ENCODE measurements at places on chromosomes 5 and 9. TPM values are rescaled to one million over a fixed set of nuclear protein-coding genes. Genes with fewer than 3 reads are reported as not detected.

The PDZD2 gene
- total RNA-seq, result 30.0 TPM

The MELK gene
- total RNA-seq, result 6.9 TPM

The RNF183 gene
- total RNA-seq, result not detected

The CCDC192 gene
- total RNA-seq, result not detected

Data from diencephalon (tissue), 1 donor.